ENCODE measurements at places on chromosomes 12 and 14.

DNA sequence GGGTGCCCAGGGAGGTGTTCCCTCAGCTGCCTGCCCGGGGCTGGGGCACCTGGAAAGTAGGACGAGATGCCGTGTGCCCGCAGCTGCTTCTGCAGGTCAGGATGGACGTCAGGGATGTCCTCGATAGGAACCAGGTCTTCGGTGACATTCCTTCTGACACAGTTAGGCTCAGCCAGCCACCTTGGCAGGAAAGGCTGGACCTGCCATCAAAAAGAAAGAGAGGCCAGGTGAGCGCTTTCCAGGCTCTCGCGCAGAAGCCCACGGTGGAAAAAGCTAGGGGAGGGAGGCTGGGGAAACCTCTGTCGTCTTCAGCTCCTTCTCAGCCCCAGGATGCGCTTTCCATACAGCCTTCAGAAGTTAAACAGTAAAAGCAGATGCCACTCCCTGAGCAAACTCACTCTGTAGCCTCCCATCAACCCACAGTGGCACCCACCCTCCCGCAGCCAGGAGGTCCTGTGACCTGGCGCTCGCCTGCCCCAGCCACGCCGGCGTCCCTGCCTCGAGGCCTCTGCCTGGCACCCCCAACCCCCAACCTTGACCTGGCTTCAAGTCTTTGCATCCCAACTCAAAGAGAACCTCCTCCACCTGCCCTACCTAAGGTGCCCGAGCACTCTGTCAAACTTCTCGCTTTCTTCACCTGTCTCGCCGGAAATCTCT lies 1.3 kb downstream of the DDX51 start:
- no peak for DNase-seq

DNA sequence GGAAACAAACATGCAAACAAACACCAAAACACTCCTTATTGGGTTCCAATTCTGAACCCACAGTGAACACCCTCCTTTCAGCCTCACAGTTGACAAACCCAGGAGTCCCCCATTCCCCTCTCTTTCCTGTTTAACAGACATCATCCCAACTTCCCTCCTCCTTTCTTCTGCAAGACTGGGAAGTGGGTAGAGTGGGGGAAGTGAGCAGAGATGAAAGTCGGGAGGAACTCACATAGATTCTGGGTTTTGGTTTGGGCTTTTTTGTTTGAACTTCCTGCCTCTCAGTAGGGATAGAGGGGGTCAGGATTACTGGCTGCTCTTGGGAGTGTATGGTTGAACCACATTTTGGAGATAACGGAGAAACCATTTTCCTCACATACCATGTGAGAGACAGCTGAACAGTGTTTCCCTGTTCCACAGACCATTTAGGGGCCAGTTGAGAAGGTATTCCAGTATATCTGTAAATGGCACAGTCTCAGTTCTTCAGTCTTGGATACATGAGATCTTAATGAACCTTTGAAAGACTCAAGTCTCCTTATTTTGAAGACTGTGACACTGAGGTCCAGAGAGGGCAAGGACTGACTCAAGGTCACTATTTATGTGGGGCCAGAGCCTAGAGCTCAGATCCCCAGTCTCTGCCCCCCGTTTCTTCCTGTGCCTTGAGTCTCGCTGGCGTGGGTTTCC lies 3.9 kb upstream of the GPR84 start:
- no peak for DNase-seq

DNA sequence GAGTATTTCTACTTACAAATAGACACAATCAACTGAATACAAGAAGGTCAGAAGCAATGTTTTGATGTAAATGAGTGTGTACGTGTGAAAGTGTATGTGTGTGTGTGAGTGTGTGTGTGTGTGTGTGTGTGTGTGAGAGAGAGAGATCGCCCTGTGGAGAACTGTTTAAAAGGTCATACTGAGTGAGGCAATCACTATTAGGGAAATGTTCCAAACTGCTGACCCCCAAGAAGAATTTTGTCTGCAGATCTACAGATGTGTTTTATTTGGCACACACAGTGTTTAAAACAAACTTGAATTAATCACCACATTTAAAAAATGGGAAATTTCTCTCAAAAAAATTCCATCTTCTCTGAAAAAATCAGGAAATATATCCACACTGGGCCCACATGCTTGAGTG lies 1069.1 kb downstream of the SLC6A15 start:
- no peak for DNase-seq

DNA sequence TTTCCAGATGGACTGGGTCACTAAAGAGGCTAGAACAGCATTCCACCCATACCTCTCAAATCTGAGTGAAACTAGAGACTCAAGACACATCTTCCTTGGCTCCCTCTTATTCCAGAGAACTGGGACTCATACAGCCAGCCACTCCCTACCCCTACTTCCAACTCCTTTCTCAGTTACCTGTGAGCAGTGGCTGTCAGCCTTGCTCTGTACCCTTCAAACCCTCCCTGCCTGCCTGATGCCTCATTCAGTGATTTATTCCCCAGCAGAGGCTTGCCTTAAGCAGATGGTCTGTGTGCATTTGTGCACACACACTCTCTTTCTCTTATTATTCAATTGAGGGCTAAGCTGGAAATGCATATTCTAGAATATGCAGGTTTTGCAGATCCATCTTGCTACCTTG lies 14.6 kb downstream of the GPR84 start:
- no peak for DNase-seq

DNA sequence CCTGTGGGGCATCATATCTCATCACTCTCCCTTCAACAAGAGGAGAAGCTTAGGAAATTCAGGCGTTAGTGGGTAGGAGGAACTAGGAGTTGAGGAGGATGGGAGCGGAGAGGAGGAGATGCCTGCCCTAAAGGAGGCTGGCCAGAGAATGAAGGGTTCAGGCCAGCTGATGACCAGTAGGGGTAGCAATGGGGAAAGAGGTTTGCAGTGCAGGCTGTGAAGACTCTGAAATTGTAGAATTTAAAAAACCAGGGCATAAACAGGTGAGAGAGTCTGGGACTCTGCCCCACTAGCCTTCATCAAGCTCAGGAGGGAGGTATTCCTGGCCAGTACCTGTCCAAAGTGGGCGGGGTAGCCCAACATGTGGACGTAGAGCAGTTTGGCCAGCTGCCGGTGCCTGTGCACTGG lies 809 bp downstream of the AP1G2 start:
- peak; percentile 77 for DNase-seq

DNA sequence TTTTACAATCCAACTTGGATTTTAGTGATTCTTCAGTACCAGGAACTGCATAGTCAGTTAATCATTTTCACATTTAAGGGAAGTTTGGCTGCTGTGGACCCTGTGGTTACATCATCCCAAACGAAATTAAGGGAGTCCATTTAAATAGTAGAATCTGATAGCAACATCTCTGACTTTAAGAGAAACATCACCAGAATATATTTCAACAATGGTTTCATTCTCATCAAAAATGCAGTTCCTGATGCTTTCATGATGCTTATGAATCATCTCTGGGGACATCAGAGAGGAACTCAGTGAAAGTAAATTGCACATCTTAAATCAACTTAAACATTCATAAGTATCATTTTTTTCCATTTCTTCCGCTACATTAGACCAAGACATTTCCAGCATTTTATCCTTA lies 1170.7 kb downstream of the FSCB start:
- no peak for DNase-seq

DNA sequence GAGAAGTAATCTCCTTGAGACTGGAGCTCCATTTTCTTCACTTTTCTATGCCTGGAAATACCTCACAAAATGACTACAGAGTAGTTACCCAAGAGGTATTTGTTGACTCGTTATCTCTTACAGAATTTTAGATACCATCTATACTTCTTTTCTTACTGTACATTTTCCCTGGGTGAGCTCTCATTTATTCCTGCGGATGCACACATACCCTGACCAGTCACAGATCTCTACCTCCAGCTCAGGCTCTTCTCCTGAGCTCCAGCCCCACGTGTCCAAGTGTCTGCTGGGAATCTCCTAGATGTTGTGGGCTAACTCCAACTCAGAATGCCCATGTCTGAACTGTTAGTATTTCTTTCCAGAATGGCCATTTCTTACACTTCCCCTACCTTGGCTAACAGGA lies 403.1 kb downstream of the RAD51B start:
- no peak for DNase-seq

All from thyroid gland (tissue), 4 donors.